Activated CD8-positive, alpha-beta memory T cell treated with anti-CD3 and anti-CD28 coated beads for 36 hours (primary cell): ENCODE measurements at places on chromosomes 16 and 17. TPM values are rescaled to one million over a fixed set of nuclear protein-coding genes. Genes with fewer than 3 reads are reported as not detected.

The MAF gene
- total RNA-seq, result 51.6 TPM

The ZNF597 gene
- total RNA-seq, result 2.2 TPM

The TRIM47 gene
- total RNA-seq, result 17.5 TPM

The TK1 gene
- 111 TPM for total RNA-seq

The PRAC1 gene
- not detected for total RNA-seq

The LGALS9 gene
- total RNA-seq, result 8.4 TPM

The MYL11 gene
- total RNA-seq, result 1.6 TPM

The GDPD1 gene
- 2.8 TPM for total RNA-seq

The ZP2 gene
- total RNA-seq, result not detected

The HSD11B2 gene
- 1.9 TPM for total RNA-seq

The KRT28 gene
- not detected for total RNA-seq

The RFNG gene
- total RNA-seq, result 16.7 TPM

The SCARF1 gene
- total RNA-seq, result 1.4 TPM

The USP10 gene
- 140 TPM for total RNA-seq

The DLX4 gene
- total RNA-seq, result 0.67 TPM

The SP2 gene
- 15.8 TPM for total RNA-seq

The CTRB2 gene
- total RNA-seq, result not detected
